ENCODE measurements at places on chromosomes 5 and 9. TPM values are rescaled to one million over a fixed set of nuclear protein-coding genes. Genes with fewer than 3 reads are reported as not detected.

DNA sequence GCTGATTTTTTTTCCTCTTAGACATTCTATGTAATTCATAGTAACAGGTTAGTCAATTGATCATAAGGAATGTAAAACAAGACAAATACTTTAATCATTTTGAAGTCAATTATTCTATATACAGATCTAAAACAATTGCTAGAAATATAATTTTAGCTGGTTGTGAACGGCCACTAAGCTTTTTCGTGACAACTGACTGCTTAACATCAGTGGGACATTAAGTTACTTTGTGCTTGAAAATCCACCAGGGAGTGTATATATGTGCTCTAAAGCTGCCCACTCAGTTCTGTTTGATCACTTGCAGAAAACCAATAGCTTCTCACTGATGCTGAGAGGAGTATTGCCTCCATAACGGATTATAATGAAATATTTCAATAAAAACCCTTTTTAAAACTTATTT is 370.2 kb upstream of the CCNH start:
- no peak for DNase-seq

GRCh38 chr5:142145106-142145900 is 36.7 kb downstream of the NDFIP1 start:
- DNase-seq = peak; percentile 24

GRCh38 chr9:34612788-34613390 is 992 bp upstream of the RPP25L start:
- peak; percentile 78 for DNase-seq

- DNase-seq = no peak
These were observed 7.0 kb upstream of the DCAF12 start for GRCh38 chr9:34133436-34133949.

DNA sequence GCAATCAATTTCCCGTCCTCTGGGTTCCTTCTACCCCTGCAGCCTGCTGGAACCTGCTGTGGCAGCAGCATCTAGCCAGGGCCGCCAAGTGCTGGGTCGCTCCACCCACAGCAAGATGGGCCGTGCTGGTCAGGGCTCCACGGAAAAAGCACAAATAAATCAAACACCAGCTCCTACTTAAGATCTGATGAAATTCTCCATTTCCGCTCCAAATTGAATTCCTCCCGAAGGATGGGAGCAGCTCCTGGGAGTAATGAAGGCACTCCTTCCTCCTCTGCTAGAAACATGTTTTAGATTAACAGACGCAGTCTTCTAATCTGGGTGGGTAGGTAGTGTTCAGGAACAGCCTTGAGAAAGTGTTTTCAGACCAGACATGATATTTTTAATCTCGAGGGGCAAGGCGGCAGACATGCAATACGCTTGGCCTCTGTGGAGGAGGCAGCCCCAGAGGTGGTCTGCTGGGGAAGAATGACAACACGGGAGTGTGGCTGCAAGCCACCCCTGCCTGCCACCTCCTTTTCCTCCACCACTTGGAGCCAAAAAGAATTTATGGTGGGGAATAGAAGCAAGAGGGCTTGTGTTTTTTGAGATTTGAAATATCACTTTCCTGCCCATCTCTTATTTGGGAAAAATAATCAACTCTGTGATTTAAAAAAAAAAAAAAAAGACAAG is 194.1 kb downstream of the AOPEP start:
- no peak for DNase-seq

DNA sequence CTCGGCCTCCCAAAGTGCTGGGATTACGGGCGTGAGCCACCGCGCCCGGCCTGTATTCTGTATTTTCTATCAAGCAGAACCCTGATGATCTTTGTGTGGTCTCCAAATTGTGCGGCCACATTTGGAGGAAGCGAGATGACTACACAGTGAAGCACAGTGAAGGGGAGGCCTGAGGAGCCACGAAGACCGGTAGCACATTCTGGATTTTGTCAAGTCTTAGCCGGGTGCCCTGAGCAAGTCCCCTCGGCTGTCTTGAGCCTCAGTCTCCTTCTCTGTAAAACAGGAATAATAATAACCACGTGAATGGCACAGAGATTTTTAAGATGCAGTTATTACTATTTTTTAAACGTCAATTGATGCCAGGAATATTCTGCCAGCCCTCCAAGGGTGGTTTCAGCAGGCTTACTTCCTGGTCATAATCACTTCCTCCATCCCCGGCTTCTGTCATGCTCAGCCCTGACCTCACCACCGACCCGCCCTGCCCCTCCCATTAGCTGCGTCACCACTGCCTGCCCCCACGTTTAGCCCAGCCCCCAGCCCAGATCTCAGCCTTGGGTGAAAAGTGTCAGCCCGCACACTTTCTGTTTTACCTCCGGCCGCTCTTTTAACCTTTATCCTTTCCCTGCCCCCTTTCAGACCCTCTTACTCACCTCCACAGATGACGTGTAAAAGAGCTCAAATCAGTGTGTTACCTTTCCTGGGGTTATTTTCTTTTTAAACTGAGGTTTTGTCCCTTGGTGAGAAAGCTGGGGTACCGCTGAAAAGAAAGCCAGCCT is 27.0 kb upstream of the ERGIC1 start:
- DNase-seq = peak; percentile 73

DNA sequence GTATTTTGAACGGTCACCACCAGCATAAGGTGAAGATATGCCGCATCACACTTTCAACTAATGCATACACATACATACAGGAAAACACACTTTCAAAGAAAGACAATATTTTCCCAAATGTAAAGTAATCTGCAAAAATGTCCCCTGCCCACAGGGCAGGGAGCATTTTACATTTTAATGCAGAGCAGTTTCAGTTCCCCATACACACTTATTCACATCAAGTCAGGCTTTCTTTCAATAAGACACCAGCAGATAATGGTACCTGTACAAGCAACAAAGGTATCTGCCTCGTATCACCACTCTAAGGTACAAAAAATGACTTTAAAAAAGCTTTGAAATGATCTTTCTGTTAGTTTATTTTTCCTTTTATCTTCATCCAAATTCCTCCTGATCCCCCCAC is 247.1 kb upstream of the CCNG1 start:
- no peak for DNase-seq

DNA sequence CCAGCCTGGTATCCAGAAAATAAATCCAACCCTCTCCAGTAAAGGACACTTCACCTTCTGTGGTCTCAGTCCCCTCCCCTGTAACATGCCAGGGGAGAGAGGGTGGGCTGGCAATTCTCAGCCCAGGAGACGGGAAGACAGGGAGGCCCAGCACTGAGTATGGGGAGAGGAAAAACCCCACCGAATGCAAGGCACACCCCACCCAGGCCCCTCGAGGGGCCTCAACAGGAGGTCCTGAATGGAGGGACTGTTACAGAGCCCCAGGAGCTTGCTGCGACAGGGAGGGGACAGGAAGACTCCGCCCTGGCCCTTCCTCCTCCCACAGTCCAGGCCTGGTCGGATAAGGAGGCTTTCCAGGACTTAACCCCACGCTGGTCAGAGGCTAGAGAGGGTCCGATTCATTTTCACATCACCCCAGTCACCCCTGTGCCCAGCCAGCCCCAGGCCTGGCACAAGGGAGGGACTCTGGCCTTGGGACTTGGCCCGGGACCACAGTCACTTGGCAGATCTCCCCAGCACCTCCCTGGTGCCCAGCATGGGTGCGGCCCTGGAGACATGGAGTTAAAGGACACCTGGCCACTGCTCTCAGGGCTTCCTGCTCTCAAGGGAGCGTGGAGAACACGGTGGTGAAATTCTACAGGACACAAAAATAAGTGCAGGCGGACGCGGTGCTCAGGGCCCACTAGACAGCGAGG is 44.9 kb upstream of the STXBP1 start:
- peak; percentile 65 for DNase-seq

GRCh38 chr5:77893225-77893860 is 117.2 kb upstream of the TBCA start:
- DNase-seq = no peak

GRCh38 chr9:125484350-125485282 is 222.4 kb downstream of the MAPKAP1 start:
- no peak for DNase-seq

DNA sequence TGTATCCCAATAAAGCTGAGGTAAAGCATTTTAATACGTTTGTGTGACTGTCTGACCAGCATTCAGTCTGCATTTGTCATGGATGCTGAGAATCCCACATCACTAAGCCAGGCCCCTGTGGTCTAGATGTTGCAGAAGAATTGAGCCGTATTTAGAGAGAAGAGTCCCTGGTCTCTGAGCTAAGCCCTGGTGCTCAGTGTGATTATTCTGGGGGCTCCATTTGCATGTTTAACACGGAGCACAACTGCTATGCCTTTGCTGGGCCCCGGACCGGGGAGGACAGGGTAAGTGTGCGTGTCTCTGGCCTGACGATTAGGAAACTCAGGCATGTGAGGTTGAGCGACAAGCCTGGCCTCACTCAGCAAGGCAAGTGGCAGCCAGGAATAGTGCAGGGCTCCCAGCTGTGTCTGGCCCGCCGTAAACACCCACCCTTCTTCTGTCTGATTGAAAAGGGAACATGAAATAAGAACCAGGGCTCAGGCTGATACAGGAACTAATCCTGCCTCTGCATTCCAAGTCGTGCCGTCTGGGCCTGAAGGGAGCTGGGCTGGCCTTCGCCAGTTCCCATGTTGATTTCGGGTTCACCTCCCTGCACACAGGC is 22.3 kb downstream of the FAM78A start:
- DNase-seq = no peak

GRCh38 chr9:27108981-27109541 is at the start of gene TEK:
TSS of gene TEK (plus strand) at chr9:27109225. CDS start at chr9:27109591, 366 bp downstream.
- DNase-seq = no peak

The SPINK7 gene
- 0.72 TPM for polyA plus RNA-seq

The C9orf50 gene
- 0.71 TPM for polyA plus RNA-seq

The PRRC1 gene
- 94.5 TPM for polyA plus RNA-seq

- no peak for DNase-seq
These were observed 180.6 kb downstream of the DEPDC1B start for GRCh38 chr5:60519372-60519771.

The IFNK gene
- polyA plus RNA-seq = not detected

DNA sequence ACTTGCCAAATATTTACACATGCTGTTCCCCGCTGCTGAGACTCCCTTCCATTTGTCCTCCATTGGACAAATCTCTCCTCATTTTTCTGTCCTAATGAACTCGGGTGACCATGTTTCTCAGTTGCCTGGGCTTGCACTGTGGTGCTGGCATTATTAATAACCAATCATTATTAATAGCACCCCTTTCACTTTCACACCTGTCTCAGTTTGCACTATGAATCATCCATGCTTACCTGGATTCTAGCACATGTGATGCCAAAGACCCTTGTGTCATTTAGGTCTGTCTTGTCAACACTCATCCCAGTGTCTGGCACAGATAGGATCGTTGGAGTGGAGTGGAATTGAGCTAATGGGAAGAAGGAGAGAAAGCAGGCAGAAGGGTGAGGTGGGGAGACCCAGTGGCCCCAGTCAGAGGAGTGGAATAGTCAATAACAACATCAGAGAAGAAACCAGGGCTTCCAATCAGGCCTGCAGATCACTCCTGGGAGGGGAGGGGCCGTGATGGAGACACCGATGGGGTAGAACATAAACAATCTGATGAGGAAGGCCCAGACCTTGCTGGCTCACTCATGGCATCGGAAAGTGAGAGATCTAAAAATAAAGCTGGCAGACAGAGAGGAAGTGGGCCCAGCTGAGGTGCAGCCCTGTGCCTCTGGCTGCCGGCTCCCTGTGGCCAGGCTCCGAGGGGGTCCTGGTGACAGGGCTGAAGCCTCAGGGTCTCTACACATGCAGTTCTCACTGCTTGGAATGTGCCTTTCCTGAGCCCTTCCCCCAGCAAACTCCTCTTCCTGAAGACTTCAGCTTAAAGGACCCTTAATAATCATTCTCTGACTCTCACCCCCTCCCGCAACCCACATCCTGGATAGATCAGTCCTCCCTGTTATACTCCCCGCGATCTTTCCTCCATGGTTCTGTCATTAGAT is 33.5 kb upstream of the CRB2 start:
- no peak for DNase-seq

DNA sequence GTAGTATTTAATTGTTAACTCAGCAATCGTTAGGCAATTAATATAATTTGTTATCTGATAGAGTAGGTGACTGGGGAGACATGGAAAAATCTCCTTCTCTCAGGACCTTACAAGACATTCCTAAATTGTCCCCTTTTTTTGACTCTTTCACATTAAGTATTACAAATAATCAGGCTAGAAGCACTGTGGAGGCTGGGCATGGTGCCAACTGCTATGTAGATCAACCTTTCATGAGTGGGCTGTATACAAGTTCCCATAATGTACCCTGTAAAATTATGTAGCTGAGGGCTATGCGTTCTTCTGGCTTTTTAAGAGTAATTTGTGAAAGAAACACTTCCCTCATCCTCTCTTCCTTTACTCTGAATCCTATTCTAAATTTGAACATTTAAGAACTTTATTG is 140.2 kb downstream of the NFIB start:
- no peak for DNase-seq

The TRAF1 gene
- polyA plus RNA-seq = 9.7 TPM

DNA sequence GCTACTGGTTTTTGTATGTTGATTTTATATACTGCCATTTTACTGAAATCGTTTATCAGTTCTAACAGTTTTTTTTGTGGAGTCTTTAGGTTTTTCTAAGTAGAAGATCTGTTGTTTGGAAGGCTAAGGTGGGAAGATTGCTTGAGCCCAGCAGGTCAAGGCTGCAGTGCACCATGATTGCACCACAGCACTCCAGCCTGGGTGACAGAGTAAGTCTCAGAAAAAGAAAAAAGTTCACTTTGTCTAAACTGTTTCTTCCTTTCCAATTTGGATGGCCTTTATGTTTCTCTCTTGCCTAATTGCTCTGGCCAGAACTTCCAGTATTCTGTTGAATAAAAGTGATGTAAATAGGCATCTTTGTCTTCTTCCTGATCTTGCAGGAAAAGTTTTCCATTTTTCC is 124.5 kb upstream of the LRRTM2 start:
- no peak for DNase-seq

- no peak for DNase-seq
These were observed 16.9 kb downstream of the CARD19 start for GRCh38 chr9:93112864-93113389.

DNA sequence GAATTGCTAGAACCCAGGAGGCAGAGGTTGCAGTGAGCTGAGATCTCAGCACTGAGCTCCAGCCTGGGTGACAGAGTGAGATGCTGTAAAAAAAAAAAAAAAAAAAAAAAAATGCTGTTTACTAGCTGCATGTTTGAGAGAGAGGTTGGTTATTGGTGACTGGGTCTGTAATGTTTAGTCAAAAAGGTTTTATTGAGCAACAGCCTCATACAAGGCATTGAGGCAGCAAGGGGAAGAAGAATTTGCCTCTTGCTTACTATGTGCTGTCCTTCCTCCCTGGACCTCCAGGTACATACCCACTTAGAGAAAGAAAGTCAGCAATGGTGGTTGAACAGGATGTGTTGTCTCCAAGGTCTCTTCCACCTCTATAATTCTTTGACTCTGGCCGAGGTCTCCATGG is 140.7 kb upstream of the SPRY4 start:
- no peak for DNase-seq

DNA sequence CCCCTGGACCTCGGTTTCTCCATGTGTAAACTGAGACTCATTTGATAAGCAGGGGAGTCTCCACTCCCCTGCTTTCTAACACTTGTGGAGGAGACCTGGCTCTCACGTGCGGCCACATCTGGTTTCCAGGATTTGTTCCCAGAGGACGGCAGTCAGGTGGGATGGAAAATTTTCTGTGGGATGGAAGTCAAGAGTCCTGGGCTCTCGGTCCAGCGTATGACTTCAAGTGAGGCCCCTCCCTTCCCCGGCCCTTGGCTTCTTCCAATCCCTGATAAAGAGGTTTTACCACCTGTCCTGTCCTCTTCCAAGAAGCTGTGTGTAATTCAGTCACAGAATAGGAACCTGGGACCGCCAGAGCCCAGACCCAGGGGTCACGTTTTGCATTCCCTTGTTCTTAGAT is 35.0 kb downstream of the TMOD1 start:
- no peak for DNase-seq

The DCANP1 gene
- 0.19 TPM for polyA plus RNA-seq

Measured in right lung (tissue), 10 donors.